Frontal cortex (tissue), 4 donors: ENCODE measurements at places on chromosomes 13 and 19. TPM values are rescaled to one million over a fixed set of nuclear protein-coding genes. Genes with fewer than 3 reads are reported as not detected.

Gene FAM83E
- 0.41 TPM for total RNA-seq

Gene NPAS1
- total RNA-seq, result 2.9 TPM

Gene IGFLR1
- 2.9 TPM for total RNA-seq

DNA sequence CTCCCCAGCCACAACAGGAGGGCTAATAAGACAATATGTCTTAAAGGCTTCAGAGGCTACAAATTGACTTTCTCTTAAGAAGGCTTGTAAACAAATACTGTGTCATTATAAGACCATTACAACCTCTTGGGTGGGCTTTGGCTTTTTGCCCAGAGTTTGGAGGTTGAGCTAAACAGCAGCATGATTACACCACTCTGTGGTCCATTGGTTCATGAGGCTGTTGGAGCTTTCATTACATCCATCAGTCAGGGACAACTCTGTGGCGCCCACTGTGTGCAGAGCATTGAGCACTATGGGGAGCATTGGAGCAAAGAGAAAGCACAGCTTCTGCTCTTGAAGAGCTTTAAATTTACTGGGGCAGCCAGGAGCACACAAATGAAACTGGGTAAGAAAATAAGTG, 75.9 kb downstream of the TNFSF11 start:
- no peak for DNase-seq

DNA sequence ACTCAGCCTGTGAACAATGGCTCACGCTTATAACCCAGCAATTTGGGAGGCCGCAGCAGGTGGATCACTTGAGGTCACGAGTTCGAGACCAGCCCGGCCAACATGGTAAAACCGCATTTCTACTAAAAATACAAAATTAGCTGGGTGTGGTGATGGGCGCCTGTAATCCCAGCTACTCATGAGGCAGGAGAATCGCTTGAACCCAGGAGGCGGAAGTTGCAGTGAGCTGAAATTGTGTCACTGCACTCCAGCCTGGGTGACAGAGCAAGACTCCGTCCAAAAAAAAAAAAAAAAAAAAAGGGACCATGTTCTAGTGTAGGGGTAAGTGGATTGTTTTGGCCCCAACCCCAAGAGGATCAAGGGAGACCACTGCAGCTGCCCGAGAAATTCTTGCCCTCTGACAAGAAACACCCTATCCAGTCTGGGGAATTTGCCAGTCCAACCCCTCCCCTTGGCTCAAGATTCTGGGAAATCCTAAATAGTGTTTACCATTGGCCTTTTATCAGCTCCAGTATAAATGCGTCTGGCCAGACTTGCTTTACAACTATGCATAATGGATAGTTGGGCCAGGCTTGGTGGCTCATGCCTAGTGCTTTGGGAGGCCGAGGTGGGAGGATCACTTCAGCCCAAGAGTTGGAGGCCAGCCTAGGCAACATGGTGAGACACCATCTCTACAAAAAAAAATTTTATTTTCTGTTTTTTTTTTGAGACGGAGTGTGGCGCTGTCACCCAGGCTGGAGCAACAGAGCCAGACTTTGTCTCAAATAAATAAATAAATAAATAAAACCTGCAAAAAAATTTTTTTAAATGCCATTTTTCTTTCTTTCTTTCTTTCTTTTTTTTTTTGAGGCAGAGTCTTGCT, 5.1 kb upstream of the DHDH start:
- DNase-seq, result no peak

- DNase-seq, result no peak
Observed at GRCh38 chr19:54523403-54523802, 20.8 kb downstream of the LAIR2 start.

DNA sequence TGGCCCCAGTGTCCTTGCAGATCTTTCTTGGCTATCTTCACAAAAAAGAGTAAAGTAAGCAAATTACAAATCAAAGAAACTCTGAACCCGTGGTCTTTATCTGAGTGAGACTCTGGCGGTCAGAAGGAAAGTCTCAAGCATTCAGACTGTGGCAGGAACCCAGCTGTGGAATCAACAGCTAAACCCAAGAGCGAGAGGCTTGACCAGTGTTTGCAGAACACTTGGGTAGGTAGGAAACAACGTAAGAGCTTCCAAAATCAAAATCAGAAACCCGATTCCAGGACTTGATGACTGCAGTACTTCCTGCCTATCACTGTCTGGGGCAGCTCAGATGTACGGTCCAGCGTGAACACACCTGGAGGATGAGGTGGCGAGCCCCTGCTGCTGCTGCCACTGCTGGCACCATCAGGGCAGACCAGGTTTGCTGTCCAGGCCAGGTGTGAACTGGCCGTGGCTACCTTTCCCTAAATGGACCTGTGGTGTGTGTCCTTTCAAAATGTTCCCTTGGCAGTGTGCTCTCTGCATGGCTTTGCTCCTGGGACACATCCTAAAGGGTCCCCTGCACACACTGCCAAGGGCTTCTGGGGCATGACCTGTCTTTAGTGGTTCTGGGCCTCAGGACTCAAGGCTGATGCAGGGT, 9.5 kb downstream of the TUBA3C start:
- no peak for DNase-seq

DNA sequence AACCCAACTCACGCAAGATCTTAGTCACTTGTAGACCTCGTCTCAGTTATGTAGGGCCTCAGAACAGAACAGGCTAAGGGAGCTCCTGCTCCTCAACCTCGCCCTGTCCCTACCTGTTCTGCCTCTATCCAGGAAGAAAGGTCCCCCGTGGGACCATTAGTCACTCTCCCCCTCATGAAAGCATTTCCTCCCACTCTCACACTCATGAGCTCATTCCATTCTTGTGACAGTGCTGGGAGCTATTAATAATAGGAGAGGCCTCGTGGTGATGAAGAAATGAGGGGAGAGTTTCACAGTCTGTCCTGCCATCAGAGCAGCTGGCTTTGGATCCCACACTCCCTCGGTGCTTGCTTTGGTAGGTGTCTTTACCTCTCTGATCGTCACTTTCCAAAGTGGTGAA, 10.2 kb downstream of the PPP2R1A start:
- no peak for DNase-seq

Gene VSIG10L
- total RNA-seq, result 0.41 TPM

GRCh38 chr13:110817143-110817542, 97.7 kb downstream of the ANKRD10 start:
- DNase-seq, result no peak

DNA sequence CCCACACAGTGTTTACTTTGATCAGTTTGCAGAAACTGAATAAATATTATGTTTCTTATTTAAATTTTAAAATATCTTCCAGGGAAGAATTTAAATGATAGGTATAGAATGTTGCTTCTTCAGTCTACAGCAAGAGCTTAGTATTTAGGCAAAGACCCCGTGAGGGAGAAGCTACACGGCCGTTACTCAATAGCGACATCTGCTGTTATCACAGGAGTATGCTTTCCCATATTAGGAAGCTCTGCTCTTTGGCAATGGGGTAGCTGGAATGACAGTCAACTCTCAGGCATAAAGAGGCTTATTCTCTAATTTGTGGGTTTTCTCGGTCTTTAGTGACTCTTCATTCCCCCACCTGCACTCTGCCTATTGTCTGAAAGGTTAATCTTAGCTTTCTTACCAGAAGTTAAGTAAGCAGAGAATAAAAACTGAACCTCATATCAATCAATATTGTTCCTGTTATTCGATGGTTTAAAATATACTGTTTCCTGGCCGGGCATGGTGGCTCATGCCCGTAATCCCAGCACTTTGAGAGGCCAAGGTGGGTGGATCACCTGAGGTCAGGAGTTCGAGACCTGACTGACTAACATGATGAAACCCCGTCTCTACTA, 13.2 kb upstream of the LHFPL6 start:
- DNase-seq, result peak; percentile 68

Gene PLEKHG2
- total RNA-seq, result 17.5 TPM

GRCh38 chr13:24664726-24665409, 15.3 kb upstream of the ATP12A start:
- no peak for DNase-seq
